ENCODE measurements at places on chromosomes 5 and 9.
A peak's percentile ranks its signal among the peaks of the same experiment; 100 is the strongest.

DNA sequence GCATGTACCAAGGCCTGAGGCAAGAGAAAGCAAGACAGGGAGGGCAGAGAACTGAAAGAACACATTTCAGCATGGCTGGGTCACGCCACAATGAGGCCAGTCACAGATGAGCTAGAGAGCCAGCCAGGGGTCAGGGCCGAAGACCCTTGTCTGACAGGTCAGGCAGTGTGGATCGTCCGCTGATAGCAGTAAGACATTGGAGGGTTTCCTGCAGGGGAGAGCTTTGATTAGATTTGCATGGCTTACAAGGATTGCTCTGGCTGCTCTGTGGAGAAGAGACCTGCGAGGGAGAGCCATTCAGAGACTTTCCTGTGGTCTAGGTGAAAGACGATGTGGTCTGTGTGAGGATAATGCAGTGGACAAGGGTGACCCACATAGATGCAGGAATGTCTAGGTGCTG is 93.1 kb downstream of the RALGPS1 start:
- no peak for DNase-seq

GRCh38 chr9:105887679-105888078 is 193.3 kb downstream of the TMEM38B start:
- no peak for DNase-seq

- no peak for DNase-seq
These were observed 52.9 kb downstream of the COMMD10 start for GRCh38 chr5:116137544-116138378.

DNA sequence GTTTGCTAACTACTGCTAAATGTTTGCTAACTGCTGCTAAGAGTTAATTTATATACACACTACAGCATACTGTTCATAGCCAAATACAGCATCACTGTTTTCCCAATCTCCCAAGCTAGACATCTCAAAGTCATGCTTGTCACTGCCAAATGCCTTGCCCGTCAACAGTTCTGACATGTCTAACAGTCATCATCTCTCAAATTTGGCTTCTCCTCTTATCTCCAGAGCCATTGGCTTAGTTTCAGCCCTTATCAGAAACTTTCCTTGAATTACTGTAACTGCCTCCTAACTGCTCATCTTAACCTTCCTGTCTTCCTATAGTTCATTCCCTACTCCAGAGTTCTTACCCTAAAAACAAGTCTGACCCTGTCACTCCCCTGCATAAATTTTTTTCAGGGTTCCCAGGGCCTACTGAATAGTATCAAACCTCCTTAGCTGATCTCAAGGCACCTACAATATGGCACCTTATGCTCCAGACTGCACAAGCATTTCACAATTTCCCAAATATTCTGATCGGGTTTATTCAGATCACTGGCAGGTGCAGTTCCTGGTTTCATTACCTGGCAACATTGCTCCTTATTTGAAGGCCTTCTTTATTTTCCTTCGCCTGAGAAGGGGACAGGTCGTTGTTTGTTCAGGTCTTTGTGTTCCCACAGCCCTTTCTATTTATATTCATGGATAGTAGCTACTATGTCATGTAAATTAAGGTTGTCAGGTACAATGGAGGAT is 55.9 kb upstream of the ANKRD55 start:
- DNase-seq = no peak

- no peak for DNase-seq
These were observed 9.6 kb downstream of the STK10 start for GRCh38 chr5:172178301-172178987.

GRCh38 chr5:142722896-142723295 is 37.0 kb upstream of the FGF1 start:
- DNase-seq = no peak

- no peak for DNase-seq
These were observed 174.1 kb downstream of the KDM4C start for GRCh38 chr9:6931913-6932312.

GRCh38 chr5:23026252-23027170 is 173.4 kb upstream of the CDH12 start:
- no peak for DNase-seq

GRCh38 chr5:66551945-66552344 is 44.2 kb upstream of the MAST4 start:
- DNase-seq = no peak

DNA sequence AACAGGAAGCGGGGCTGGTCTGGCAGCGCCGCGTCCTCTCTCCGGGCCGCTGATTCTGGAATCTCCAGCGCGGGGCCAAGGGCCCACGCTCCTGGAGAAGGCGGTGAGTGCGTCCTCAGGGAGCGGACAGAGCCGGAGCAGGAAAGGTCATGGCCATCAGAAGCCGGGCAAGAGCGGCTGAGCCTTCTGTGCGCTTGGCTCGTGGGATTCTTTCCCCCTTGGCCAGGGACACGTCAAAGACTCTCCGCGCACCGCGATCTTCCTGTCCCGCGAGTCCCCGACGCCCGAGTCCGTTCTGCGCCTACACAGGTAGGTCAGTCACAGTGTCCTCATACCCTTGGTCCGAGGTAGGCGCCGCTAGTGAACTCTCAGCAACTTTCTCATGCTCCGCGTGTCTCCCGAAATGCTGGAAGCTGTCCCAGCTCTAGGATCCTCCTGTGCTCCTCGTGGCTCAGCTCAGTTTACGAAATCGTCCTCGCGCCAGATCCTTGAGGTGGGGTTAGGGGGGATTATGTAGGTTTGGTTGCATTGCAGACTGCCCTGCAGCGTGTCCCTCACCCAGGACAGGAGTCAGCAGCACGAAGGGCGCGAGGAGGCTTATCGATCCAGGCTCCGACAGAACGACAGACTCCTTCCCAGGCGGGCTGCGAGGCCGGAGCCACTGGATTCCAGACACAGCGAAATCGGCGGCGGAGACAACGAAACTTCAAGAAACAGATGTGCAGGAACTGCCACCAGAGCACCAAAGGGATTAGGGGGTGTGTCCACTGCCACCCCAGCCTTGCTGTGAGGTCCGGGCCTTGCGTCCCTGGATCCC is 8.7 kb downstream of the LHX6 start:
- DNase-seq = no peak

DNA sequence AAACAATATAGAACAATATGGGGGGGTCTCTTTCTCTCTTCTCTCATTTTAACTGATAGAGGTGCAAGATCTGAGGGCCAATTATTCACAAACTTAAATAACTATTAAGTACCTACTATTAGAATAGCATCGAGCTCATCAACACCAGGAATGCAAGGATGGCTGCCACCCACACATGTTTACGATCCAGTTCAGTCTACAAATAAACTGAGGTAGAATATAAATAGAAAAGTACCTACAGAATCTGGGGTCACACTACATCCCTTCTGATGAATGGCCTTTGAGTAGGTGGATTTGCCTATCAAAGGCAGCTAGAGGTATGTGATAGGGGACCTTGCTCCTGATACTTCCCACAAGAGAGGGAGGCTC is 91.8 kb upstream of the ZNF366 start:
- DNase-seq = no peak

DNA sequence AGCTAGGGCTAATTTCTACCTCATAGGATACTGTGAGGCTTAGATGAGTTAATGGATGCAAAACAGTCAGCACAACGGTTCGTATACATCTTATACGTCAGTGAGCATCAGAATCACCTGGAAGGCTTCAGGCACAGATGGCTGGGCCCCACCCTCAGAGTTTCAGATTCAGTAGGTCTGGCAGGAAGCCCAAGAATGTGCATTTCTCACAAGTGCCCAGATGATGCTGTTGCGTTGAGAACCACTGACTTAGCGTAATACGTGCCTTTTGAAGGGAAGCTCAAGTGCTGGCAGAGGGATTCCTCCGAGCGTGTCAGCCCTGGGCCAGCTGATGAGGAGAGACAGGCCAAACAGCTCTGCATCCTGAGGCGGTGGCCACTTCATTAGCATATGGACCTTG is 117.1 kb upstream of the WWC1 start:
- no peak for DNase-seq

DNA sequence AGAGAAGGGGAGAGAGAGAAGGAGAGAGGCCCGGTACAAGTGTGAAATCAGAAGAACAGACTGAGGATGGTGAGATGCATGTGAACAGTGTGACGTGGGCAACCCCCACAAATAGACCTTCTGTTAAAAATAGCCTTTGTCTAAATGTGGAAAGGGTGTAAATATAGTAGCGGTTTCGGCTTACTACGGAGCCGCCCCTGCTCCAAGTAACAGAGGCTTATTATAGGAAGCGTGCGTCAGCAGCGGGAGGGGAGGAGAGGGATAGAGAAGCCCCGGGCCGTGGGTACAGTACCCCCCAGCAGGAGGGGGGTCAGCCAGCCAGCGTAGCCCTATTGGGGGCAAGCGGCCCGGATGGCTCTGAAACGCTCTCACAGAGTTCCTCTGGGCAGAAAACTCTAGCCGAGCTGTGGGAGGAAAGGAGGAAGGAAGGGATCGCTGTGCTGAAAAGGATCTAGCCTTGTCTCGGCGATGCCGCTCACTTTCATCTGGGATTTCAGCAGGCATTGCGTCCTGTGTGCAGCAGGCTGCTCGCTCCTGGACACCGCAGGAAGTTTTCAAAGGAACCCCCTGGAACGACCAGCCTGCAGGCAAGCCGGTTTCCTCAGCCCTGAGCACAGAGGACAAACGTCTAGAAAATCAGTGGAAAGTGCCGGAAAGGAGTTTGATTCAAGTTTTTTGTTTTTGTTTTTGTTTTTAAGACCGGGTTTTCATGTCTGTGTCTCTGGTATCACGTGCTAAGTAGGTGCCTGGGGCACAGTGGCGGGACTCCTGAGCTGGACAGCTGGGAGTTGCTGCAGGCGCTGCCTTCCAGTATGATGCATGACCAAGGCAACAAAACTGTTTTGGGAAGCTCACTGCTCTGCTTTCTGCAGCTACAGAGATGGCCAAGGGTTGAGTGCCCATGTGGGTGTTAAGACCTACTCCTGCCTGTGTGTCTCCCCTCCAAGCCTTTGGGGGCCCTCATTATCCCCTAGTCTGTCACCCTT is 146.6 kb downstream of the SEC61B start:
- no peak for DNase-seq

GRCh38 chr9:73023025-73023541 is 70.2 kb upstream of the ALDH1A1 start:
- peak; percentile 27 for DNase-seq

DNA sequence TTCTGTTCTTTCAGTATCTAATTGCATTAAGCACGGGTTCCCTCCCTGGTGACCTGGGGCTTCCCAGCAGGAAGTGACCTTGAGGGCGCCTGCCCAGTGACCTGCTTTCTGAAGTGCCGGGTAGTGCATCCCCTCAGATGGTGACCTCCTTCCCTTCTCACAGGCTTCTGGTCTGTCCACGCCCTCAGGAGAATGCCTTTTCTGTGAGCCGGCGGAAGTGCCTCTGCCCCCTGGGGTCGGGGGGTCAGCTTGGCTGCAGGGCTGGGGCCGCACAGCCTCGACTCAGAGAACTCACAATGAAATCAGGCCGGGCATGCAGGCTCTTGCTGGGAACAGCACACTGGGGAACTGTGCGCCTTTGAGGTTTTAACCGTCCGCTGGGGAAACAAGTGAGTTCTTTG is 124.5 kb upstream of the PHYKPL start:
- no peak for DNase-seq

GRCh38 chr9:15513335-15513734 is 2.6 kb upstream of the PSIP1 start:
- no peak for DNase-seq

DNA sequence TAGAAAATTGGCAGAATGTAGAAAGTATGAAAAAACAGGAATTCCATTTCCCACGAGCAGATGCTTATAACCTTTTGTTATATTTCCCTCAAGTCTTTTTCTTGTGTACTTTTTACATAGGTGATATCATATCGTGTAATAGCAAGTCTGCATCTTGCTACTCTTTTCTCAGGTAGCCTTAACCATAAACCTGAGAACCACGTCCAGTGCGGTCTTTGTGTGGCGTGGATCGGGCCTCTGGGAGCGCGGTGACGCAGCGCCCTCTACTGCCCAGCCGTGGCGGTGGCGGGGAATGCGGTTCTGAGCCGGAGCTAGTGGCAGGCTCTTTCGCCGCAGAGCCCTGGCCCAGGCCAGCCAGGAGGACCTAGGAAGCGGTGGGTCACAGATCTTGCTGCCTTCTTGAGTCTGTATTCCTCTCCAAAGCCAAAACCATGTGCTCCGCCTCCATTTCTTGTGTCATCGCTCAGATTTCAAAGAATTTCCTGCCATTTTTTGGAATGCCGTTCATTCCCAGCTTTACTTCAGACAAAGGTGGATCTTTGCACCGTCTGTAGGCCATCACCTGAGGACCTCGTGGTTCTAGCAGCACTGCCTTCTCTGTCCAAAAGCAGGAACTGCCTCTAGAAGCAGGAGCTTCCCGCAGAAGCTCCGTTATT is 71.9 kb downstream of the MVB12B start:
- no peak for DNase-seq

DNA sequence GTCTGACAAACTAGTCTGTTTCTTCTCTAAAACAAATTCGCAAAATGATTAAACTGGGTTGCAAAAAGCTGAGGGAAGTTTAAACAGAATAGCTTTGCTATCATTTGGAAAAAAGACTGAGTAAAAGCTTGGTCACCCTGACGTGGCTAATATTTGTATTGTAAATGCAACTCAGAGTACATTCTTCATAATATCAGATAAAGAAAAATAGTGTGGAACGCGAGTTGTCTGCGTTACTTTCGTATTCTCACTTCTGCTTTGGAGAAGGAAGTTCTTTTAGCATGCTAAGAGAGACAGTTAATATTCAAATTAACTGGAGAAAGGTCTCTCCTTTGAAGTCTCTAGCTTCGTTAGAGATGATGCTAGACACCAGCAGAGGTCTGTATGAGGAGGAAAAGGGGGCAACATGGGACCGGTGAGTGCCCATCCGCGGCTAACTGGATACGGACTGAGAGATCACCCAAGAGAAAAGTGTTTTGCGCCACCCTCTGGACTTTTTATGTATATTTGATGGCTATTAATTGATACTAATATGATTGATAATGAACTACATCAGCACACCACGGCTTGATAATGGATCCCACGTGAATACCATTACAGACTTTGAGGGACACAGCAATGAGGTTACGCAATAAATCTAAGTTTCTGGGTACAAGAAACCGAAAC is 2.9 kb upstream of the CNTRL start:
- no peak for DNase-seq

GRCh38 chr9:90301277-90301653 is 341.4 kb downstream of the DIRAS2 start:
- DNase-seq = no peak

DNA sequence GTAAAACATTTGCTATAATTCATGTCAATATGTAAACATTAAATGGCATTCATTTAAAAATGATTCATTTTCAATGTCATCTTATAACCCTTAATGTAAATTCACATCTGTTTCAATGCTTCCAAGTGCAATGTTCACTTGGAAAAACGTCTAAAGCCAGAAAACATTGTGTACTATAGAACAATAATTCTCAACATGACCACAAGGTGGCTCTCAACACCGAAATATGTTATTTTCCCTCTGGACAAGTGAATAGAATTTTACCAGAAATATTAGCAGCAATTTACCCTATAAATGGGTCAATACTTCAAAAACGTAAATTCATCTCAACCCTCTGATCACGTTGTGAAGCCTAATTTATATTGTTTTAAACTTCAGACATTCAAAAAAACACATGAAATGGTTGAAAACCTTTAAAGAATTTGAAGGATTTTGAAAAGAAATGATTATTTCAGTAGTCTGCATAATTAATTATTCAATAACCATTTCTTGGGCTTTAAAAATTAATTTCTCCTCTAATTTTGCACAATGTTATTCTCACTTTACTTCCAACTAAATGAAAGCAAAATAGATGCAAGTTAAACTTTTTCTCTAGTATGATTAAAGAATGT is 11.0 kb downstream of the CDH10 start:
- DNase-seq = no peak

GRCh38 chr5:154475591-154476353 is 2.3 kb downstream of the HAND1 start:
- no peak for DNase-seq

- no peak for DNase-seq
These were observed 213.3 kb downstream of the PCSK1 start for GRCh38 chr5:96219580-96220281.

- no peak for DNase-seq
These were observed 3.7 kb downstream of the HNRNPH1 start for GRCh38 chr5:179619776-179620175.

Measured in NCI-H510A (cell line).